ENCODE measurements at places on chromosomes 2 and 18. TPM values are rescaled to one million over a fixed set of nuclear protein-coding genes. Genes with fewer than 3 reads are reported as not detected.
A peak's percentile ranks its signal among the peaks of the same experiment; 100 is the strongest.

GRCh38 chr2:189959450-189959849 lies 103.1 kb downstream of the MSTN start:
- no peak for DNase-seq

DNA sequence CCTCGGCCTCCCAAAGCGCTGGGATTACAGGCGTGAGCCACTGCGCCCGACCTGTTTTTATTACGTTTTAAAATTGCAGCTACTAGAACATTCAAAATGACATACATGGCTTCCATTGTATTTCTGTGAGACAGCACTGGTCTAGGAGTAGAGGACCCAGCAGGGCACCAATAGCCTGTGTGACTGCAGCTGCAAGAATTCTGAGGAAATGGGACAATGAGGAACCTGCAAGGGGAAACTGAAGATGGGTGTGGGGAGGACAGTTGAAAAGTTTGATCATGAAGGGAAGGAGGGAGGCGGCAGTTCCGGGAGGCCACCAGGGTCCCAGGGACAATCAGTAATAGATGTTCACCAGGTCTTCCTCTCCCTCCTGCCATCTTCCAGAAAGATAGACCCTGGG lies 13.9 kb upstream of the DNPEP start:
- no peak for DNase-seq

- DNase-seq = no peak
Observed at GRCh38 chr18:10453261-10453805, 1.1 kb upstream of the APCDD1 start.

The CHRND gene
- total RNA-seq = not detected

GRCh38 chr2:26523750-26524149 lies 45.8 kb upstream of the OTOF start:
- DNase-seq = no peak

The LYPD6 gene
- under 0.01 TPM for total RNA-seq

DNA sequence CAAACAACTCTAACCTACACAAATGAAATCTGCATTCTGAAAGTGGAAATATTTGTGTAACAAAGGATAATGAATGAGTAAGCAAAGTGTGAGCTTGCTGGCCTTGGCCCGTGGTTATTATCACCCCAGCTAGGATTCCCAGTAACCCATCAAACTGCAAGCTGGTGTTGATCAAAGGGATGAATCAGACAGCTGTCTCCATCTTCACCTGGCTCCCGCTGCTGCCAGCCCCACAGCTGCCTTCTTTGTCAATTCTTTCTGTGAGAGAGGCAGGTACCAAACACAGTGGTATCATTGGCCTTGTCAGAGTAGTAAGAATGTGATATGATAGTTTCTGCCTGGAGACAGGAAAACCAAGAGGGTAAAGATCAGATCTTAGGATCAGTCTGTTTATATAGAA lies 25.2 kb upstream of the RGPD4 start:
- no peak for DNase-seq

DNA sequence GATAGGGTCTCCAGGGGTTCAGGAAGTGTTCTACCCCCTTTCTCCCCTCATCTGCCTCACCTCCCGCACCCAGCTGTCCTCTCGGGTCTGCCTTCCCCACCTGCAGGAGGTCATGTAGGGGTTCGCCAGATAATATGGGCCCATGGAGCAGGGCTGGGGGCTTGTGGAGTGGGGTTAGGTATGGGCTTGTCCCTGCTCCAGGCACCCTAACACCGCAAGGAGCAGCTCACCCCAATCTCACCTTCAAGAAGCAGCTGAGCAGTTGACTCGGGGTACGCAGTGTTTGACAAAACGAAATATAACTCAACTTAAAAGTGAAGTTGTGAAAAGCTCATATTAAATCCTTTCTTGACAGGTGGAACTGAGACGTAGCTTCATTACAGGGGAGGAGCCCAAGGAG lies 99.6 kb downstream of the CTIF start:
- DNase-seq = no peak

The SNTG2 gene
- total RNA-seq = not detected

The RAB6C gene
- total RNA-seq = not detected

DNA sequence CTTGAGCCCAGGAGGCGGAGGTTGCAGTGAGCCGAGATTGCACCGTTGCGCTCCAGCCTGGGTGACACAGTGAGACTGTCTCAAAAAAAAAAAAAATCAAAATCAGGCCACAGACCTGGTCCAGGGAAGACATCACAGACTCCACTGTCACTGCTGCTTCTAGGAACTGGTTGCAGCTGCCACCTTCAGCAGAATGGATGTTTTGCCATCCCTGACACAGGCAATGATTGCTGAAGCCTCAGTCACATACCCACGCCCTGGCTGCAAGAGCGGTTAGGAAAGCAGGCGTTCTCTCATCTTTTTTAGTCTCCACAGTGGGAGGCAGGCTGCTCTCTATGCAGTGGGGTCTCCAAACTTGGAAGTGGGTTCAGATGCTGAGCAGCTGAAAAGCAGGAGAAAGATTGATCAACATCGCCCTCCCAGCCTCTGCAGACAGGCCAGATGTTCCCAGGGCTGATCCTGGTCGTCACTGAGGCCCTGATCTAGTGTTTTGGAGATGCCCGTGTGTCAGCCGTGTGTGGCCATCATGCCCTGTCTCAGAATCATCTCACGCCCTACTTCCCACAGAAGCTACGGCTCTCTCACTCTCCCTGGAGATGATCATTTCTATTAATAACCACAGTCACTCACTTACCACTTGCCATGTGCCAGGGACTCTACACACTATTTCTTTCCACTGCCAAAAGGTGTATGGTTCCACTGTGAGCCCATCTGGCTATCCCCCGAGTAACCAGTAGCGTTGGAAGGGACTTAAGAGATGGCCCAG lies 91.8 kb downstream of the PLB1 start:
- no peak for DNase-seq

GRCh38 chr2:120786038-120786960 lies 50.6 kb downstream of the GLI2 start:
- no peak for DNase-seq

The KIF5C gene
- 0.17 TPM for total RNA-seq

DNA sequence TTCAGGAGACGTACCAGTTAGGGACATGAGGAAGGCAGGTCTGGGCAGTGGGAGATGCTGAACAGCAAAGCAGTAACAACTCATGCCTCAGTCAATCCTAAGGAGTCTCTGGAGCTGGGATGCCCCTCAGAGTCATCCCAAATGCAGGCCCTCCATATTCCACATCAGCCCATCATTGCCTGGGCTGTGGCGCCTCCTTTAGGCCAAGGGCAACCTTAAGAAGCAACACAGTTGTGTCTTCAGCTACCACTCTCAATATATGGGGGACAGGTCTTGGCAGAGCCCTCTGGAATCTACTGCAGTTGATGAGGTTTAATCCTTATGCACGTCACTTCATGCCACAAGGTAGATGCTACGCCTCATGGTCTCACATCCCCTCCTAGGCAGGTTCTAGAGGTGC lies 682.0 kb upstream of the RAB6C start:
- DNase-seq = no peak

- DNase-seq = no peak
Observed at GRCh38 chr2:37191253-37191652, 2.8 kb upstream of the SULT6B1 start.

DNA sequence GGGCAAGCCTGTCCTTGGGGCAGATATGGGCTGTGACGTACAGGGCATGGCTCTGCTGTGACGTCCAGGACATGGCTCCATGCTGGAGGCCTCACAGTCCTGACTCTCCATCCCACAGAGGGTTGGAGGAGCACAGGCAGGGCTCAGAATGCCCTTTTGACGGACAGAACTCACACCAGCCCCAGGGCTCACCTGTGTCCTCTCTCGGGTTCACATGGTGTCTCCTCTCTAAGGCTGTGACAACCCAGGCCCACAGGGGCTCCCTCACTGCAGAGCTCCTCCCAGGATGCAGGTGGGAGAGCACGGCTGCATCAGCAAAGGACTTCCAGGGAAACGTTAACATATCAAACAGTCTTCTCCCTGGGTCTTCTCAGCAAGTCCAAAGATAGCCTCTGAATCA lies 133.8 kb downstream of the EIPR1 start:
- no peak for DNase-seq

- DNase-seq = no peak
Observed at GRCh38 chr2:219416235-219416602, 2.0 kb upstream of the DES start.

GRCh38 chr2:207734636-207735512 lies 23.4 kb downstream of the CCNYL1 start:
- DNase-seq = no peak

DNA sequence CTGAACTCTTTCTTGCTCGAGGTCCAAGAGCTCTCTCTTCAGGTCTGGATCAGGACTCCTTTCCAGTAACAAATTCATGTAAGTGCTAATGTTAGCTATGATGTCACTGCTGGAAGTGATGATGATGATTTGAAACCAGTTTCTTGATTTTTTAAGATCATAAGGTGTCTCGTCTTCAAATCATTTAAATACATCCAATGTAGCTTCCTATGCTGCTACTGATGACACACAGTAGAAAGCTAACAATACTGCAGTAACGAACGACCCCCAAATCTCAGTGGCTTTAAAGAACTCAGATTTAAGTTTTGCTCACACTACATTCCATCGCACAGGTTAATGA lies 13.0 kb upstream of the LTBP1 start:
- DNase-seq = no peak

The GATA6 gene
- total RNA-seq = 10.0 TPM

The CCDC85A gene
- total RNA-seq = not detected

The SRBD1 gene
- total RNA-seq = 11.6 TPM

The GIGYF2 gene
- 64.7 TPM for total RNA-seq

The CFAP53 gene
- 0.99 TPM for total RNA-seq

DNA sequence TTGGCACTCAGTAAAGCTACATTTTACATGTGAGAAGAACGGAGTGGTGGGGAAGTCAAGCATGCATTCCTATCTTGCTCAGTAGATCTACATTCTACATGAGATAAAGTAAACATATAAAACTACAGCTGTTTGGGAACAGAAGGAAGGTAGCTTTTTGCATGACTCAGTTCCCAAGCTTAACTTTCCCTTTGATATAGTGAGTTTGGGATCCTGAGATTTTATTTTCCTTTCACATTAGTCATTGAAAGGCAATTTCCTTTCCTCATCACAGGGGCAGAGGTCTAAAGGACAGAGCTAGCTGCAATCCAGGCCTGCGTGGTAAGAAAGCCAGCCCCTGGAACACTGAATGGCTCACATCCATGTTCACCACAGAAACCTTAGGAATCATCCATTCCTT lies 257.2 kb downstream of the SRBD1 start:
- DNase-seq = peak; percentile 98

The SH2D6 gene
- 2.1 TPM for total RNA-seq

The EPHA4 gene
- total RNA-seq = 12.8 TPM

GRCh38 chr2:39128919-39129391 lies 8.1 kb upstream of the SOS1 start:
- DNase-seq = peak; percentile 35

The EN1 gene
- under 0.01 TPM for total RNA-seq

DNA sequence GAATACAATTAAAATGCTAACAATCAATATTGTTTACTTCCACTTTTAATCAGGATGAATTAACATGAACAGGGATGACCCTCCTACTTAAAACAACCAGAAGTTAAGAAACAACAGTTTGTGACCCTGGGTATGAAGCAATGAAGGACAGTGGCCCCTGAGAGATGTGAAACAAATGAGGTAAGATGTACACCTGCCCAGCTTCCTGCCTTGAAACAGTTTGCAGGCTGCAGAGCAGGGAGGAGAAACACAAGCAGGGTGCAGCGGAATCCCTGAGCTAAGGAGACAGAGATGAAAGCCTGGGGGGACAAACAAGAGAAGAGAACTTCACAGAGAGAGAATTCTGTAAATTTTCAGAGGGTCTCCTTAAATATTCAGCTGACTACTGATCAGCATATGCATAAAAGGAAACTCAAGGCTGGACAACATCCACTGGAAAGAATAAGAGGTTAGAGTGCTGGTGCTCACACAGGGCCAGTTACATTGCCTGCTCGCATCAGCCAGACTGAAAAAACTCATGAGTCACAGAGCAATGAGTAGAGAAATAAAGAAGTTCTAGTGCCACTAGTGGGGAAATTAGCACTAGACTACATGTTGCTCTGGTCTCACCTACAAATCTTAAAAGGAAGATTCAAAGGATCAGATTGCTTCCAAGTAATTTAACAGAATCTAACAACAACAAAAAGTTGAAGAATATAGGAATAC lies 106.4 kb downstream of the PID1 start:
- peak; percentile 26 for DNase-seq

The AMER3 gene
- not detected for total RNA-seq

- DNase-seq = peak; percentile 57
Observed at GRCh38 chr2:3493615-3494007, 25.7 kb downstream of the ADI1 start.

GRCh38 chr2:172977270-172978062 lies 98.2 kb upstream of the MAP3K20 start:
- DNase-seq = no peak

The NYAP2 gene
- total RNA-seq = not detected

Data from fibroblast of lung (primary cell).